ENCODE measurements at places on chromosomes 4 and X. TPM values are rescaled to one million over a fixed set of nuclear protein-coding genes. Genes with fewer than 3 reads are reported as not detected.
A peak's percentile ranks its signal among the peaks of the same experiment; 100 is the strongest.

DNA sequence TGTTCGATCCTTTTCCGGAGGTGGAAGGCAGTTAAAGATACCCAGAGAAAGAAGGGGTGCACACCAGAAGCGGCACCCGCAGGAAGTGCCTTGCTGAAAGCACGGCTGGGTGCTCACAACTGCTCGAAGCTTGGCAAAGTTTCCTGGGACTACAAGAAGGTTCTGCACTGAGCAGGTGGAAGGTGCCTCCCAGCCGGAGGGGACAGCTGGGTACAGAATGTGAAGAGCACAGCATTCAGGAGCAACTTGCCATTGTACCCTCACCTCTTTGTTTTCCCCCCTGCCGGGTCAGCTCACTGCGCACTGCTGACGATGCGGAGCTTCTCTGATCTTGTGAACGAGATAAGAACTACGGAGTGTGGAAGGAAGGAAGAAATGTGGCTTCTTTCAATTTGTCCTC, 289.2 kb downstream of the FBXW7 start:
- no peaks in the 10 kb centered on the region for H3K27me3 ChIP-seq
- no peaks in the 10 kb centered on the region for H3K4me1 ChIP-seq
- H3K4me3 ChIP-seq: no peak overlapping the region
- no peaks in the 10 kb centered on the region for H3K36me3 ChIP-seq

DNA sequence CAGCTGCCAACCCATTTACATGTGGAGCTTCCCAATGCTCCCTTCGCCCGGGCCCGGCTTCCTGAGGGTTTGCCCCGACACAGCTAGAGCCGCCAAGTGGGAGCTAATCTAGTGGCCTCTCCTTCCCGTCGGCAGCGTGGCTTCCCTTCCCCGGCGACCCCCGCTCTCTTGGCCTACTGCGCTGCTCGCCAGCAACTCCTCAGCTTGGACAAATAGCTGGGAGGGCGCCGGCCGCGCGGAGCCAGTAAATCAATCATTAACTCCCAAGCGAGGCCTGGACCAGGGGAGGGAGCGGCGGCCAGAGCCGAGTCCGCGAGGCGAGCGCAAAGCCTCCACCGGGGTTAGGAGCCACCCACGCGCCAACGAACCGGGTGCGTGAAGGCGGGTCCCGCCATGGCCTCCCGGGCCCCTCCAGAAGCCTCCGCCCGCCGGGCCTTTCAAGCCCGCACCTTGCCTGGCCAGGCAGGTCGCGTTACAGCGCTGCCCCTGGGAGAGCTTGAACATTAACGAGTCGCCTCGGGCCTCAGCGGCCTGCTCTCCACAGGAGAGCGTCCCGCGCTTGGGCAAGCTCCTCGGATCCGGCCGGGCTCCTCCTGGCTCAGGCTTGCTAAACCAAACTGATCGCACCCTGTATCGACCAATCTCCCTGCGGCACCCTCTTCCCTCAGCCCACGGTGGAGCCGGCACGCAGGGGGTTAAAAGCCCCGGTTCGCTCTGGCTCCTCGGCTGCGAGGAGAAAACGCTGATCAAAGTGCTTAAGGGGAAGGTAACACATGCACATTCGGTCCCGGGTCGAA, 10.6 kb upstream of the BCOR start:
- no peaks in the 10 kb centered on the region for H3K36me3 ChIP-seq
- peak overlapping the region; percentile 96 for H3K27ac ChIP-seq
- peak overlapping the region; percentile 42 for H3K4me3 ChIP-seq

- peaks cover 3% of the 10 kb centered on the region for H3K4me1 ChIP-seq
- H3K4me3 ChIP-seq: no peak overlapping the region
- no peak for DNase-seq
- no peaks in the 10 kb centered on the region for H3K36me3 ChIP-seq
Observed at GRCh38 chr4:106323119-106323518, 6.8 kb downstream of the AIMP1 start.

DNA sequence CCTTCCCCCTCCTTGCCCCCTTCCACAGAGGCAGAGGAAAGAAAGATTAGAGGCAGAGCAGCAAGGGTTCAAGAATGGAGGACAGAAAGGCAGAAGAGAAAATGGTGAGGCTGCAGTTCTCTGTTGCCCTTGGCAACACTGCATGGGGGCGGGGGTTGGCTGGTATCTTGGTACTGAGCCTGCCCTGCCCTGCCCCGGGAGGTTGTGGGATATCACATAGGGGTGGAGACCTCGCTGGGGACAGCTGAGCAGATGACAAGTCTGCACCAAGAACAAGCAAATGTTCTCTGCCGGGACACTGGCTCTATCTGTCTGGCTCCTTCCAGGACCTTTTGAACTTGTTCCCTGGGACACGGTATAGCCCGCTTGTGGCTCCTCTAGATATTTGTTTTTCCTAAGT, 39.8 kb downstream of the NHS start:
- peak; percentile 18 for DNase-seq
- H3K36me3 ChIP-seq: no peaks in the 10 kb centered on the region
- no peaks in the 10 kb centered on the region for H3K4me1 ChIP-seq
- H3K4me3 ChIP-seq: no peak overlapping the region

DNA sequence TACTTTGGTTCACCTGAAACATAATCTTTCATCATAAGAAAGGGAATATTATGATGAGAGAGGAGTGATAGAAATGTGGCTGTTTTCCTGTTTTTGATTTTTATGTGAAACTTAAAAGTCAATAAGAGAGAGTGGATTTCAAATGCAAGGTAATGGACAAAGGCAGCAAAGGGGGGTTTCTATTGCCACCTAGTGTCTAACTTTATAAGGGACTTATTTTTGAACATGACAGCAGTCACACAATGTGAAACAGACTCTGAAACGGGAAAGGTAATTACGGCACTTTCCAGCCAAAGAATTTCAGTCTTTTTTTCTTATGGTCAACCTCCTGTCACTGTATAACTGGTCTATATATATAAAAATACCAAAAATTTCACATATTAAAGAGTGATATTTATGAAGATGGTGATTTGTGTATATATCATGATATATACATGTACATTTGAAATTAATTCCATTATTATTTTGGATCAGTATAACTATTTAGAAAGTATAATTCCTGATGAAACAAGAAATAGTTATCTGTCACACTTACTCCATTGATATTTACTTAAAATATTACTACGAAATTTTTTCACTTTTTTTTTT, 127.1 kb downstream of the FBXO8 start:
- H3K27me3 ChIP-seq: no peaks in the 10 kb centered on the region
- DNase-seq: no peak
- no peak overlapping the region for H3K27ac ChIP-seq
- H3K36me3 ChIP-seq: no peaks in the 10 kb centered on the region

- no peaks in the 10 kb centered on the region for H3K36me3 ChIP-seq
- no peak overlapping the region for H3K27ac ChIP-seq
- H3K27me3 ChIP-seq: no peaks in the 10 kb centered on the region
- no peaks in the 10 kb centered on the region for H3K4me1 ChIP-seq
- no peak overlapping the region for H3K4me3 ChIP-seq
Observed at GRCh38 chr4:128155231-128155855, 94.2 kb downstream of the LARP1B start.

GRCh38 chrX:119004920-119005524, 30.6 kb downstream of the LONRF3 start:
- H3K27ac ChIP-seq: no peak overlapping the region
- no peaks in the 10 kb centered on the region for H3K27me3 ChIP-seq
- H3K36me3 ChIP-seq: no peaks in the 10 kb centered on the region
- H3K4me3 ChIP-seq: no peak overlapping the region
- DNase-seq: peak; percentile 51

GRCh38 chrX:22135994-22136684, 104.0 kb downstream of the PHEX start:
- no peak for DNase-seq
- no peak overlapping the region for H3K4me3 ChIP-seq
- H3K27me3 ChIP-seq: no peaks in the 10 kb centered on the region
- no peaks in the 10 kb centered on the region for H3K36me3 ChIP-seq
- H3K27ac ChIP-seq: no peak overlapping the region

DNA sequence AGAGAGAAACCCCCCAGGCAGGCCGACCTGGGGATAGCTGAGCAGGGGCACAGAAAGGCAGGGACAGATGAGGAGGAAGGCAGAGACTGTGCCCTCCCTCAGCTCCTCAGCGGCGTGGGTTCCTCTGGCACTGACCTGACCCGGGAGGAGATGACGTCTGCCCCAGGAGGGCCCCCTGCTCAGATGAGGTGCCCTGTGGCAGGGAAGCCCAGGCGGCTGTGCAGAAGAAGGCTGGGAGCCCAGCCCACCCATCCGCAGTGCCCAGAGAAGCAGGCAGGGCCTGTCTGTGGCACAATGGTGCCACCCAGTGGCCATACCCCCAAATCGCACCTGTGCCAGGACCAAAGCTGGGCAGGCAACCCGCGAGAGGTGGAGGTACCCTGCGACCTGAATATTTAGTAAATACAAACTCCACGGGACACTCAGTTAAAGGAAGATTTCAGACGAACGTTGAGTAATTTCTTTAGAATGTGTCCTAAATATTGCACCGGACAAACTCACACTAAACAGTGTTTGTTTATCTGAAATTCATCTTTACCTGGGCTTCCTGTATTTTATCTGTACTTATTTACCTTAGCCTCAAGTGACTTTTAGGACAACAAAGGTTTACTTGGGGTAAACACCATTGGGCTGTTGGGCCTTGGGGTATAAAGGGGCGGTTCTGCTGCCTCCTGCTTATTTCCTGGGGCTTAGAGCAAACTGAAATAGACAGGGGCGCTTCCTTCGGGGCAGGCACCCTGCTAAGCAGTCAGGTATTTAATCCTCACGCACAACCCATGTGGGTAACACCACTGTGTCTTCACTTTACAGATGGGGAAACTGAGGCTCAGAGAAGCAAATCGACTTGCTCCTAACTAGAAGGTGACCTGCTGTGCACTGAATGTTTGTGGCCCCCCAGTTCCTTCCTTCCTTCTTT, 46.5 kb upstream of the HMX1 start:
- H3K4me1 ChIP-seq: no peaks in the 10 kb centered on the region
- DNase-seq: peak; percentile 26
- no peaks in the 10 kb centered on the region for H3K27me3 ChIP-seq
- H3K4me3 ChIP-seq: no peak overlapping the region

Gene PDZD11
- 17.6 TPM for total RNA-seq

DNA sequence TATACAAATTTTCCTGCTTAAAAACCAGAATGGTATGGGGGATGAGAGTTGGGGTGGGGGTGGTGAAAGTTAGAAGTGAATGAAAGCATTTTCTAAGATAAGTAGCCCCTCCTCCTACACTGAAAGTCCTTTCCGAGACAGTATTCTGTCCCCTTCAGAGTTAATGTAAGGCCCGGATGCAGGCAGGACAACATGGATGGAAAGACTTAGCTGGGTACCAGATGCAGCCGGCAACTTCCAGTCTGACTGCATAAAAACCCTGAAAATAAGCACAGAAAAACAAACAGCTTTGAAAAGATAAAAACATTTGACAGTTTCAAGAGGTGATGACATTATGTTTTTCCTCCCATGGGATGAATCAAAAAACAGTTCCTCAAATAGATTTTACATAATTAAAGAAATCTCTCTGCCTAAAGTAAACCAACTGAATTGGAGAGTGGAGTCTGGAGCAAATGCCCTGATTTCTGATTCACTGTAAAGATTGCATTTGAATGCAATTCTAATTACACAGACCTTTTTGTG, 196.3 kb downstream of the GPAT3 start:
- no peak overlapping the region for H3K4me3 ChIP-seq
- no peaks in the 10 kb centered on the region for H3K4me1 ChIP-seq
- H3K36me3 ChIP-seq: no peaks in the 10 kb centered on the region
- H3K27me3 ChIP-seq: no peaks in the 10 kb centered on the region

GRCh38 chrX:16588266-16588665, 61.7 kb upstream of the S100G start:
- H3K27ac ChIP-seq: no peak overlapping the region
- H3K4me3 ChIP-seq: no peak overlapping the region
- H3K4me1 ChIP-seq: no peaks in the 10 kb centered on the region
- DNase-seq: no peak
- H3K27me3 ChIP-seq: no peaks in the 10 kb centered on the region
- no peaks in the 10 kb centered on the region for H3K36me3 ChIP-seq

DNA sequence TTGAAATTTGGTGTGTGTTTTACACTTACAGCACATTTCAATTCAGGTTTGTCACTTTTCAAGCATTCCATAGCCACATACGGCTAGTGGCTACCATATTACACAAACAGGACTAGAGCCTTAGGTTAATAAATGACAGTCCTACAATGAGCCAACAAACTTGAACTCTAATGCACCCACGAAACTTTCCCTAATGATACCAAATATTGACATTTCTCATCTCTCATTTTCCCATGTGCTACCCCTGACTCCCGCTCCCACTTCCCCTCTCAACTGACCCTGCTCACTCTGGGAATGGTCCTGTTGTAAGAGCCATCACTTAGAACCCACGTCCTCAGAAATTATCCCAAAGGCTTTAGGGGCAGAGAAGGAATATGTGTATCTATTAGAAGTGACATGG, 4.9 kb upstream of the TLR10 start:
- no peaks in the 10 kb centered on the region for H3K36me3 ChIP-seq
- no peak overlapping the region for H3K27ac ChIP-seq
- H3K27me3 ChIP-seq: no peaks in the 10 kb centered on the region

GRCh38 chrX:69133921-69134542, 31.2 kb downstream of the PJA1 start:
- peak; percentile 37 for DNase-seq
- no peak overlapping the region for H3K27ac ChIP-seq
- H3K4me1 ChIP-seq: peaks cover 2% of the 10 kb centered on the region
- no peaks in the 10 kb centered on the region for H3K27me3 ChIP-seq
- H3K4me3 ChIP-seq: no peak overlapping the region
- no peaks in the 10 kb centered on the region for H3K36me3 ChIP-seq

Gene SLC4A4
- total RNA-seq: 0.23 TPM

DNA sequence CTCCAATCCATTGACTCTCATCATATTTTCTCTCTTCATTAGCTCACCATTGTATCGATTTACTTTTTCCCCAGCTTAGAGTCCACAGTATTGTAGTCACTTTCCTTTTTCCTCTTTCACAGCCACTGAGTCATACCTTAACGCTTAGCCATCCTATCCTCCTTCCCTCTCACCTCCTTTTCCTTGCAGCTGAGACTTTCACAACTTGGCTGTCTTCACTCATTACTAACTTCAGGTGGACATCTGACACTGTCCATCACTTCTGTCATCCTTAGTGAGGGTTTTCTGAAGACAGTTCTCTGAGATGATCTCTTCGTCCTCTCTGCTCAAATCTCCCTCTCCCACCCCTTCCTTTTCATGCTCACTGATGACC, 70.5 kb upstream of the ESX1 start:
- H3K27me3 ChIP-seq: no peaks in the 10 kb centered on the region
- H3K36me3 ChIP-seq: no peaks in the 10 kb centered on the region
- no peaks in the 10 kb centered on the region for H3K4me1 ChIP-seq

Gene ABLIM2
- 0.81 TPM for total RNA-seq

DNA sequence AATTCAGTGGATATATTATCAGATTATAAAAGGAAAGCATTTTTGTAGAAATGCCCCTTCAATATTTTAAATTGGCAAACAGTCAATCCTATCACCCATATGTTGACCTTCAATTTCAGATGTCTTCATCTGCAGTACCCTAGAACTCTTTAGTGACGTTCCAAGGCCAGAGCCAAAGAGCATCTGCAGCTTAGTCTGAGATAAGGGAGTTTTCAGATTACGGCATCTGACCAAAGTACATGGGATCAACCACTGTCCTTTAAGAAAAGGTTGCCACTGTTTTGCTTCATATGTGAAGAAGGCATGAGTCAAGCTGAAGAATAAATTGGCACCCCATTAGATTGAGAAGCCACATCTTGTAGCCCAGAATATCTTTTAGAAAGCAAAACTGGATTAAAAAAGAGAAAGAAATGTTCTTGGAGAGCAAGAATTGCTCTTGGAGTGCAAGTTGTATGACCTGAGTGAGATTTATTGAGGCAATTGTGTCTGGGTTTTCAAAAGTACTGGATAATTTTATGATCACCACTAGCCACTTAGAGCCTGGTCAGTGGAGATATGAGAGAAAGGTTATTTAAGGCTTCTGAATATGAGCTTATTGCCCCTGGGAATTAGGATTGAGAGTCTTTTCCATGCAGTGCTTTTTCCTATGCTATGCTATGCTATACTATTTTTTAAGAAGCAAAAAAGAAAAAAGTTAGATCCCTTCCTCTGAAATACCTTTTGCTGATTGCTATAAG, 251.9 kb upstream of the NR3C2 start:
- no peak overlapping the region for H3K4me3 ChIP-seq
- H3K36me3 ChIP-seq: no peaks in the 10 kb centered on the region
- H3K27ac ChIP-seq: no peak overlapping the region

Data from ovary (tissue), 10 donors.